ENCODE measurements at places on chromosomes 12 and 14.

- peak; percentile 0 for DNase-seq
Measured at GRCh38 chr14:100536121-100536510, 51.1 kb downstream of the BEGAIN start.

DNA sequence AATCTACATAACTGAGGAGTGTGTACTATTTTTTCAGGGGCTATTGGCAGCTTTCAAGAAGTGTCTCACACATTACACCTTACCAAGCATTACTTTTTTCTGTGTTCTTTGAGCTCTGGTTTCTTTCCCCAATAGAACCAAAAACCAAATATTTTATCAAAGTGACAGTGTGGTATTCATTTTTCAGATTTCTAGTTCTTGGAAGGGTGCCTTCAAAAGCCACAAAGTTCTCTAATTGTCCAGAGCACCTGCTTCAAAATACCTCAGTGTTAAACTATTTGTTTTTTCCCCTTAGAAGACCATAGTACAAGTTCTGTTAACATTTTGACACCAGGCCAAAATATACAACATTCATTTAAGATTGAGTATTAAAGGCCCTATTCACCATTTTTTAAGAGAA lies 515.7 kb downstream of the ETNK1 start:
- no peak for DNase-seq

- no peak for DNase-seq
Measured at GRCh38 chr12:28500373-28501024, 310.2 kb downstream of the CCDC91 start.

DNA sequence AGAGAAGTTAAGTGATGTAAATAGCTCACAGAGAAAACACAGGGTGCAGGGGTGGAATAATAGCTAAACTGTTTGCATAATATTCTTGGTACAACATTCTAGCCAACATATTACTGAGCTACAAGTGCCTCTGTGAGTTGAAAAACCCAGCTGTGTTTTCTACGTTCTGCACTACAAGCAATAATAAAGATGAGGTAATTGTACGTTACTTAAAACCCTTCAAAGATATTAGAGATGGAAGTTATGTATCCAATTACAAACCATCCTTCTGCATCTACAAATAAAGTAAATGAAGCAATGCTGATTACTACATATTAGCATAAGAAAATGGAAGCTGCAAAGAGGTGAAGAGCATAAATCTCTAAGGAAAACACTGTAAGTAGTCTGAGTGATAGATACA lies 271.4 kb downstream of the SSPN start:
- DNase-seq: no peak

GRCh38 chr12:52690351-52691075 lies 10.3 kb upstream of the KRT1 start:
- DNase-seq: no peak

All from stimulated activated naive CD8-positive, alpha-beta T cell treated with anti-CD3 and anti-CD28 coated beads, Interleukin-15, amount 100 ng/mL, for 72 hours (primary cell).